ENCODE measurements at places on chromosomes 7 and 10. TPM values are rescaled to one million over a fixed set of nuclear protein-coding genes. Genes with fewer than 3 reads are reported as not detected.

Gene STEAP1
- total RNA-seq, result 30.7 TPM

Gene PHYHIPL
- not detected for total RNA-seq

Gene OR2A1
- total RNA-seq, result not detected

Gene CLDN4
- 0.43 TPM for total RNA-seq

Gene PILRA
- 0.26 TPM for total RNA-seq

Data from bronchial smooth muscle cell (primary cell).